NCI-H510A (cell line): ENCODE measurements at places on chromosomes 7 and 10.

DNA sequence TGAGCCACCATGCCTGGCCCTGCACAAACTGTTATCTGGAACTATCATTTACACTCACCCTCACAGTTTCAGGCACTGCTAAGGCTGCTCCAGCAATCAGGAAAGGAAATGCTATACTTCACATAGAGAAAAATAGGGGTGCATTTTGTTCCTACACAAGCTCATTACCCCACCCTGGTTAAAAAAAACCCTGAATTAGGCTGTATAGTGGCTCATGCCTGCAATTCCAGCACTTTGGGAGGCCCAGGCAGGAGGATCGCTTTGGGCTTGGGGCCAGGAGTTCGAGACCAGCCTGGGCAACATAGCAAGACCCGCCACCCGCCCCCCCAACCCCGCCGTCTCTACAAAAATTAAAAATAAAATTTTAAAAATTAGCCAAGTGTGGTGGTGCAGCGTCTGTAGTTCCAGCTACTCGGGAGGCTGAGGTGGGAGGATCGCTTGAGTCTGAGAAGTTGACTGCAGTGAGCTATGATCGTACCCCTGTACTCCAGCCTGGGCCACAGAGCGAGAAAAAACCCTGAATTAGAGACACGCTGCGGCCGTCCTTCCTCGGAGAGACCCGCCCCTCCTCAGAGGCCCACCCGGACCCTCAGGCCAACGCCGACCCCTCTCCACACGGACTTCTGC, 539 bp downstream of the PTCD1 start:
- no peak for DNase-seq

- no peak for DNase-seq
These were observed 22.5 kb downstream of the ST8SIA6 start for GRCh38 chr10:17431871-17432311.

DNA sequence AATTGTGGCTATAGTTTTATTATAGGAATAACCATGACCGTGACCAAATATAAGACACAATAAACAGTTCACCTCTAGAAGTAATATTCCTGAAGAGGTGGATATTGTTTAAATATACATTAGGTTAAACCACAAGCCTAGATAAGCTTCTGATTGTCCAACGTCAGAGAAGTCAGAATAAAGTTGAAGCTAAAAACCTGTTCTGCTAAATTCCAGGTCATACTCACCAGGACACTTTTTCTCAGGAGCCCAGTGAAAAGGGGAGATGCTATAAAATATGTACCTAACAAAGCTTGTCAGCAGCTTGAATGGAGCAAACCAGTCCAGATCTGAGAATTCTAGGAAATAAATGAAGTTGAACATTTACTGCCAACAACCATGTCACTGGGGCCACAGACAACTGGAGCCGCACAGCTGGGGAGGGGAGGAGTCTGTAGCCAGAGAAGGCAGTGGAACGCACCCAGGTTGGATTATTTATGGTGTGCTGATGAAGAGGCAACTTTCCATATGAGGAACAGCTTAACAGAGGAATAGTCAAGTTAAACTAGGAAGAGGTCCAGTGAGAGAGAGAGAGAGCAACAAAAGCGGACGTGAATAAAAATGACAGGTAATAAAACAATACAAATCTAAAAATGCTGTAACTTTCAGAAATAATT, 191.1 kb downstream of the ZNF438 start:
- DNase-seq, result no peak

DNA sequence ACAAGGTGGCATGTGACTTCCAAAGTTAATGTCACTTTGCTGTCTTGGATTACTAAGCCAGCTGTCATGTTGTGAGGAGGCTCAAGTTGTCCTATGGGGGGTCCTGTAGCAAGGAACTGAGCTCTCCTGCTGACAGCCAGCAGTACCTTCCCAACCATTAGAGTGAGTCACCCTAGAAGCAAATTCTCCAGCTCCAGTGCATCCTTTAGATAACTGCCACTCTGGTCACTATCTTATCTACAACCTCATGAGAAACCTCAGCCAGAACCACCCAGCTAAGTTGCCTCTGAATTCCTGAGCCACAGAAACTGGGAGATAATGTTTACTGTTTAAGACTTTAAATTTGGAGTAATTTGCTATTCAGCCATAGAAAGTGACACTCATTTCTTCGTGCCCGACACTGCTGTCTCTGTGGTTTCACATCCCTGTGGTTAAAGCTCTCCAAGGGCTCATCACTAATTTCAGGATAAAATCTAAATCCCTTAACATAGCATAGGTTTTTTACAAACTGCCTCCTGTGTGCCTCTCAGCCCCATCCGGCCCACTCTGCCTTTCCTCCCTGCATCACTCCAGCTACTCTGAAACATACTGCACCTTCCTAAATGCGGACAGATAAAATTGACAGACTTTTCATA, 83.5 kb downstream of the PRR15 start:
- no peak for DNase-seq

DNA sequence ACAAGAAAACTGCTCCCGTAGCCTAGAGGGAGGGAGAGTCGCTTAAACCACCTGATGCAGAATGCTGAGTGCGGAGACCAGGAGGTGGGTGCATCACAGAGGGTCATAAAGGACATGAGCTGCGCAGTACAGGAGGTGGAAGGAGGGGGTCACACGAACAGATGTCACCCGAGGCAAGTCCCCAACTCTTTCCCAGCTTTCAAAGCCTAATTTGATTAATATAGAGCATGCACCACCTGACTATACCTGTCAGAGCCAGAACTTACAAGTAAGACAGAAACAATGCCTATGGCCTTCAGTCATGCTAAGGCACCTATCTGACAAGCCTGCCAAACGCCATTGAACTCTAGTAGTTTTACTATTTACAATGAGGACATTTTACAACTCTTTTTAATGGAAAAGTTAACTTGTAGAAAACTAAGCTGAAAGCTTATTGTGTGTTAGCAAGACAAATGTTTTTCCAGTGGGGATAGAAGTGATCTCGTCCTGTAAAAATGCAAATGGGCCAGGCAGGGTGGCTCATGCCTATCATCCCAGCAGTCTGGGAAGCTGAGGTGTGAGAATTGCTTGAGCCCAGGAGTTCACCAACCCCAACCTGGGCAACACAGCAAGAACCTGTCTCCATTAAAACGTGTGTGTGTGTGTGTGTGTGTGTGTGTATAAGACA, 1.1 kb upstream of the VOPP1 start:
- no peak for DNase-seq

DNA sequence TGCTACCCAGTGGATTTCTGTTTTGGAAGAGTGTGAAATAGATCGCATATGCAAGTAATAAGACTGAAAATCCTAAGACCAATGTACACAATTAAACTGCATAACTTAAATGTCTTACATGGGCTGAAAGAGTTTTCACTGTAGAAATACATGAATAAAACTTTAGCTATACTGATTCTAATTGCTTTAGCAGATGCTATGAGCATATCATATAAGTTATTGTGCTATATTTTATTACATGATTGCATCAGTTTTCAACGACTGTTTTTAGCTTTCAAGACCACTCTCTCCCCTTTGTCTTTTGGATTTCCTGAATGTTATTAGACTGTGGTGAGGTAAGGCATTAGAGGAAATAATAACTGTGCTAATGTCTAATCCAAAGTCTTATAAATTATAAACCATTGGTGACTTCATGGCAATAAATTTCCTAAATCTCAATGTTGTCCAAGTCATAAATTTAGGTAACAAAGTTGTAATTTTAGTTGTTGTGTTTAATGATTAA, 124.5 kb downstream of the SEMA3A start:
- DNase-seq, result no peak

DNA sequence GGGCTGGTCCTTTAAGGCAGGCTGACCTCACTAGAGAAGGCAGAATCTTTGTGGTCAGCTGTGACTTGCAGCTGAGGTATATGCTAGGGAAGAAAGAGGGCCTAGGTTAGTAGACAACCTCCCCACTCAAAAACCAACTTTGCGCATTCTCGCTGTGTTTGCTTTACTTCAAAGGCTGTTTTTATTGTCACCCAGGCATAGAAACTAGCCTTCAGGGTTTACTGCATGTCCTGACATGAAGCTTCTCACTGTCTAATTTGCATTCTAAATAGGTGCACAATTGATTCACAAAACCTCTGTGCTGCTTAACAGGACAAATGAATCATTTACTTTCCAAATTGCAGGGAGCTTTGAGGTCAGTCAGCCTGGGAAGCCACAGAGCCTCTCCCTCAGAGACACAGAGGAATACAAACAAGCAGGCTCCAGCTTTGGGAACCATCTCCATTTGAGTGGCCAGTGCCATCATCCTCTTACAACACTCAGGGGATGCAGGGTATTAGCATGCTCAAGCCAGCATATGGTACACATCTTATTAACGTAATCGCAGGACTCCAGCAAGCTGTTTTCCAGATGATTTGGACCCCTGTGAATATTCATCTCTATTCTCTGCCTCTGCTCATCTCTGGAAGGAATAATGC, 596.4 kb upstream of the GHITM start:
- DNase-seq, result peak; percentile 58

GRCh38 chr10:97640868-97641811, 669 bp downstream of the PI4K2A start:
- DNase-seq, result peak; percentile 3

GRCh38 chr10:96641396-96642295, 54.8 kb upstream of the TM9SF3 start:
- no peak for DNase-seq

- DNase-seq, result no peak
These were observed 131.1 kb downstream of the ELAPOR2 start for GRCh38 chr7:86928308-86928707.

- no peak for DNase-seq
These were observed 1168.4 kb downstream of the GATA3 start for GRCh38 chr10:9222917-9223316.

DNA sequence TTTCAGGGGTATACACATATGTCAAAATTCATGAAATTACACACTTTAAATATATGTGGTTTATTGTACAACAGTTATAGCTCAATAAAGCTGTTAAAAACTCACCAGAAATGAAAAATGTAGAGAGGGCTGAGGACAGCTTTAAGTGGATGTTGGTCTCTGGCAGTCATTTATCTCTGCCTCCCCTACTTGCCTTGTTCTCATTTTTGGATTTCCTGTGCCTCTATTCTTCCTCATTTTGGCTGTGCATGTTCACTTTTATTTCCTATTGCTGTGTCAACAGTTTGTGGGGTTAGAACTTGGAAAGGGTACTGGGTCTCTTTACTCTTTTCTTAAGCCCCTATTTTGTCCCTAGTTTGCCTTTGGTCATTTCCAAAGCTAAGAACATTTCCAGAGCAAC, 18.6 kb upstream of the MEST start:
- DNase-seq, result no peak

DNA sequence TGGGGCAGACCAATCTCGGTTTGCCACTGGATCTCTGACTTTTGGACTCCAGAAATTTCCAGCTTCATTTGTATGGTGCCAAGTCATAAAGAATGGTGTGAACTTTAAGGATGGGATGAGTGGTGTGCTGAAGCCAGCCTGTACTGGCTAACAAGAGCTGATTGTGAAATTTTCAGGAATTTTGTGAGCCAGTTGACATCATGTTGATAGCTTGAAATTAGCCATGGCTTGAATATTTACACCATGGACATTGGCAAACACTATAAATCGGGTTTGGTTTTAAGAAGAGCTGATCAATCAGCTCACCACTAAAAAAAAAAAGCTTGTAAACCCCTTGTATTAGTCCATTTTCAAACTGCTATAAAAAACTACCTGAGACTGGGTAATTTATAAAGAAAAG, 14.1 kb upstream of the MYH16 start:
- no peak for DNase-seq

- no peak for DNase-seq
These were observed 234.6 kb downstream of the DIP2C start for GRCh38 chr10:454860-455259.

DNA sequence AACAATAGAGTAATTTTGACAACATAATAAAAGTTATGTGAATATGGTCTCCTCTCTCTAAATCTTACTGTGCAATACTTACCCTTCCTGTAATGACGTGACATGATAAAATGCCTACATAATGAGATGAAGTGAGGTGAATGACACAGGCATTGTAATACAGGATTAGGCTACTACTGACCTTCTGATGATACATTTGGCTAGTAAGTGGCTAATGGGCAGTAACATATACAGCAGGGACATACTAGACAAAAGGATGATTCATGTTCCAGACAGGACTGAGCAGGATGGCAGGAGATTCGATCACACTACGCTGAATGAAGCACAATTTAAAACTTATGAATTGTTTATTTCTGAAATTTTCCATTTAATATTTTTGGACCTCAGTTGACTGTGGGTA, 4.7 kb downstream of the C10orf88 start:
- no peak for DNase-seq

DNA sequence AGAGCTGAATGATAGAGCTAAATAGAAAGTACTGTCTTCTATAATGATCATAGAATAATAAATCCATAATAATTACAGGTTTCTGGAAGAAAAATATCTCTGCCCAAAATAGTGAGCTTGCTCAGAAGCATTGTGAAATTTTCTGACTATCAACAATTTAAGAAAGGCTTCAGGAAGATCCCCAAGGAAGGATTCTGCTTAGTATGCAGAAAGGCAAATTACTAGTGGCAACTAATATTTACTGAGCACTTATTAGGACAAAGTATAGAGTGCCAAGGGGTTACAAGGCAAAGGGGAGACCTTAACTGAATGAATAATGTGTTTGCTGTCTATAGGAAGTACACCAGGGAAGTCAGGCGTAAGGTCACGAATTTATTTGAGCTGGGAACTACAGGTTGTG, 158.1 kb upstream of the LRRTM3 start:
- DNase-seq, result no peak

GRCh38 chr7:84617265-84618030, 422.9 kb upstream of the SEMA3A start:
- DNase-seq, result no peak

DNA sequence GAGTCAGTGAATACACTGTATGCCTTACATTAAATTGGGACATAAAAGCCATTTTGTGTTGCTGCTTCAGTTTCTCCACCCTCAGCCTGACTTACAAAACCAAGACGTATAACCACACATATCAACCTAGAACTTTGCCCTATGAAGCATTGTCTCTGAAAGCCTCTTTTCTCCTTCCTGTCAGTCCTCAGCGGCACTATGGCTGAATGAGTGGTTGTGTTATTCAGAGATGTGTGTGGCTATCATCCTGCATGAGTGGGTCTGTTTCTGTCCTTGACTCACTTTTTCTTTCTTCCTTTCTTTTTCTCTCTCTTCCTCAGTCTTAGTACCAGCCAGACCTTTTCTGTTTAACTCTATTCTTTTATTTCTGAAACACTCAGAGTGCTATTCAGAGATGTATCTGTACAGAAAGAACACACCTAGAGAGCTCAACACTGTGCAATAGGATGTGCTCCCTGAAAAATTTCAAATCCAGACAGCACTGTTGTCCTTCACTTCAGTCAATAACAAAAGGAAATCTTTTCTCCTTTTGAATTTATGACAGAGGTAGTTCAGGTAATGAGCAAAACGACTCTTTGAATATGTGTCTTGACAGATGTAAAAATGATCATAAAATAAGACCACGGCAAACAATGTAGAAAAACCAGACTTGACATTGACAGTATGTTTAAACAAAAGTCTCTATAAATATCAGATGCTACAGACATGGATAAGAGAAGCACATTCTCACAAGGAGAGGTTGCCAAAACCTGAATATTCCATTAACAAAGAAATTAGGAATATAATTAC, 163.3 kb upstream of the FEZF1 start:
- no peak for DNase-seq

GRCh38 chr7:4070214-4070613, 611.9 kb upstream of the FOXK1 start:
- no peak for DNase-seq

GRCh38 chr7:945556-946255, 8.8 kb downstream of the ADAP1 start:
- peak; percentile 45 for DNase-seq

GRCh38 chr10:70148516-70148915, 2.0 kb upstream of the TYSND1 start:
- DNase-seq, result no peak
